Activated T-helper 1 cell treated with anti-CD3 and anti-CD28 coated beads, Interleukin-2, amount 50 U/mL, for 16 hours (primary cell): ENCODE measurements at places on chromosomes 3 and 15.

DNA sequence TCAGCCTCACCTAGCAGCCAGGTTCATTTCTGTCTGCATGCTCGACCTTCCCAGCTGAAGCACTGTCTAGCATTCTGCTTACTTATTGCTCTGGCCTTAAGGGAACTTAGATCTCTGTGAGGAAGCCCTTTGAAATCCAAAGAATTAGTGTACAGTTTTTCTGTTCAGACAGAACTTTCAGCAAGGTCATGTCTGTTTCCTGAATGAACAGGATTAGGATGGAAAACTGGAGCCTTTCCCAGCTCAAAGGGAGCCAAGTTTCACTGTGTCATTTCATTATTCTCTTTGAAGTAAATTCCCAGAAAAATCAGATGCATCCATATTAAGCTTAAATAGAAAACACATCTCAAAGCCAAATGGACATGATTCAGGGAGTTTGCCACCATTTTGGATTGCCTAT, 457.3 kb upstream of the KCNMB2 start:
- DNase-seq = no peak

GRCh38 chr3:150015901-150016300, 45.2 kb upstream of the PFN2 start:
- DNase-seq = no peak

DNA sequence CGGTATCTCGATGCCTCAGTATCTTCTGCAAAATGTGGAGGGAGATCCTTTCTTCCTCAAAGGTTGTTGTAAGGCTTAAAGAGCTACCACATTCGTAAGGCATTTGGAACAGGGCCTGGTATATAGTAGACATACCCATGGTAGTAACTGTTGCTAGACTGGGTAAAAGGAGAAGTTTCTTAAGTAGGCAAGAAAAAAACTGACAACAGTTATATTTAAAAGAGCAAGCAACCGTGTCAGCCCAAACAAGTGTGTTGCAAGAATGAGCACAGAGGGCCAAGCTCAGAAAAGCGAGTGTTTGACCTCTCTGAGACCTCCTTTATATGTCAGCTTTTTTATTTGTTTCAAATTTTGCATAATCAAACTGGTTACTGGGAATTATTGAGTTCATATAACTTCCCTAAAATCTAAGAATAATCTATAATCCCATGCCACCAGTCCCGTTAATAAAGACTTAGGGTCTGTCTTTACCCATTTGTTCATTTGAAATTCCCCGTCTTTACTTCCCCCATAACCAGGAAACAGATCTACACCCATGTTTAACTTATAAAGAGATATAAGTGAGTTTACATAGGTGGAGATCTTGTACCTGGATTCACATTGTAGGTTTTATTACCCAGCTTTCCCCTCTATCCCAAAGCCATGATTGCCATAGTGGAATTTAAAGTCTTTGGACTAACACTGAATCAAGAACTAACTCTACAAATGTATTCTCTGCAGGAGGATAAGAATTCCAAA, 7.3 kb downstream of the B3GNT5 start:
- no peak for DNase-seq

GRCh38 chr15:81789403-81789802, 256.4 kb downstream of the MEX3B start:
- DNase-seq = no peak

- no peak for DNase-seq
Observed at GRCh38 chr3:436053-436452, 239.5 kb downstream of the CHL1 start.

DNA sequence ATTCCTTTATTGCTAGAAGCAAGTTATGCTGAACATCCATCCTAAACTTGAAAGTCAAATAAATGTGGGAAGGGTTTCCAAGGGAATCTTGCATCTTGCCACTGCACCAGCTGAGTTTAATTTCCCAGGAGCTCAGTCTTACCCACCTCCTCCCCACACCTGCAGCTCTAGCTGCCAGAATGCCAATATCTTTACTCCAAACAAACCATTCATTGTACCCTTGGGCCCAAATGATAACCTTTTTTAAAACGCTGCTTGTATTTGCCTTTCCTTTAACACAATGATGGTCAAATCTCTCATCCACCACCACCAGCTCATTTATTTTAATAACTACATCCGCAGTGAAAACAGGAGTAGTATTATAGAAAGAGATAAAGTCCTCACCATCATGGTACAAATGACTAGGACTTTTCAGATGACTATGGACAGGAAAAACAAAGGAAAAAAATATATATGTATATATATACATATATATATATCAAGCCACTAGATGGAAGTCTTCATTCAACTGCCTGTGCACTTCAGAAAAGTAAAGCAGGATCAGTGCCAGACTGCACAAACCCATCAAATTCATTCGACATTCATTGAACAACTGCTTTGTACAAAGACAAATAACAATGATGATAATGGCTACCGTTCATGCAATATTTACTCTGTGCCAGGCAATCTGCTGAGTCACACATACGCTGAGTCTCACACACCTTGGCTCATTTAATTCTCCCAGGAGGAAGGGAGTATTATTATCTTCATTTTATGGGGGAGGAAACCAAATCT, 44.0 kb downstream of the BFSP2 start:
- DNase-seq = no peak

DNA sequence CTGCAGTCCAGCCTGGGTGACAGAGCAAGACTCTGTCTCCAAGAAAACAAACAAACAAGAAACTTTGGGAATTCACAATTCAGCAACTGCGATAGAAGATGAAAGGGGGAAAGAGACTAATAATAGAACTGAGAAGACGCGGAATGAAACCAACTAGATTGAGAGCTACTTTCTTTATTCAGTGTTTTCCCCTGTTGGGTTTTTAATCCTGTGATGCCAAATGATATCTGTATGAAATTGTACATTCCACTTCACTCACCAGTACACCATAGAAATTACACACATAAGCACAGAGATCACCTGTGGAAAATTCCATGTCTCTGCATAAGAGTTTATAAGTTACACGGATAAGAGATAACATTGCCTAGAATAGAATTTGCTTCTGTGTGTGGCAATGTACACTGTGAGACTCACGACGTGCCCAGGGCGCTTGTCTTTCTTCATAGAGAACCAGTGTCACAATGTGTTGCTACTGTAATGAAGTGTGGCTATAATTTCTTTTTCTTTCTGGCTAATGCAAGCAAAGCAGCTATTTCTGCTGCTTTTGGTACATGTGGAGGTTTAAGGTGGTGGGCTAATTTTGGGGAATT, 17.7 kb upstream of the CHST2 start:
- no peak for DNase-seq

GRCh38 chr3:57949785-57950615, 58.2 kb upstream of the FLNB start:
- DNase-seq = no peak

DNA sequence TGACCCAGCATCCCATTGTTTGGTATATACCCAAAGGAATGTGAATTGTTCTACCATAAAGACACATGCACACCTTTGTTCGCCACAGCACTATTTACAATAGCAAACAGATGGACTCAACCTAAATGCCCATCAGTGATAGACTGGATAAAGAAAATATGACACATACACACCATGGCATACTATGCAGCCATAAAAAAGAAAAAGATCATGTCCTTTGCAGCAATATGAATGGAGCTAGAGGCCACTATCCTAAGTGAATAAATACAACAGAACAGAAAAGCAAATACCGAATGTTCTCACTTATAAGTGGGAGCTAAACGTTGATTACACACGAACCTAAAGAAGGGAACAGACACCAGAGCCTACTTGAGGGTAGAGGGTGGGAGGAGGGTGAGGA, 11.4 kb upstream of the USF3 start:
- DNase-seq = no peak

GRCh38 chr3:16305111-16305541, 40.1 kb downstream of the OXNAD1 start:
- no peak for DNase-seq

DNA sequence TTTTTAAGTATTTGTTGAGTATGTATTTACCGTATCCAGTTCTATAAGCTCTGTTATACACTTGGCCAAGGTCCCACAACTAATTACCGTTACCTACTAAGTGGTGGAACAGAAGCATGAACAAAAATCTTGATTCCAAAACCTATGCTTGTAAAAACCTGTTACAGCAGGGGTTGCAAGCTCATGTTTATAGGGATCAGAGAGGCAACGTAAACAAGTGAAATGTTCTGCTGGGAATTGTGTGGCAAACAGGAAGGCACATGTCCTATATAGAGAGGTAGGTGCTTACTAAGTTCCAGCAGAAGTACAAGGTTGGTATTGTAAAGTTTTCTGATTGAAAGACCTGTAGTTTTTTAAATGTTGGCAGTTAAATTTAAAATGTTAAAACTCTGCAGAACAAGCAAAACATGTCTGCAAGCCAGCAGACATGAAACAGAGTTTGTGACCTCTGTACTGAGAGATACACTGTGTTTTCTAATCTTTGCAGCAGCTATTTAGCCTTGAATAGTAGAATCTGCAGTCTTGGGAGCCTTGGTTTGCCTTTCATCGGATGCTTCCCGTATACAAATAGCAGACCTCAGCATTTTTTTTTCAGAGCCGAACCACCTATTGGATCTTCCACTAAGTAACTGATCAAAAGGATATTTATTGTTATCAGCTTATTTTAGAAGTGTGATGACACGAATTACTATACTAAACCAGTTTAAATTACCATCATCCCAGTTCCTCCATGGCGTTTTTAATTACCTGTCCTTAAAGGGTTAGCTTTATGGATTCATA, 11.4 kb downstream of the IREB2 start:
- DNase-seq = no peak

GRCh38 chr15:99433757-99434450, 131.9 kb upstream of the MEF2A start:
- DNase-seq = no peak

- no peak for DNase-seq
Observed at GRCh38 chr15:77573802-77574201, 58.9 kb downstream of the LINGO1 start.

DNA sequence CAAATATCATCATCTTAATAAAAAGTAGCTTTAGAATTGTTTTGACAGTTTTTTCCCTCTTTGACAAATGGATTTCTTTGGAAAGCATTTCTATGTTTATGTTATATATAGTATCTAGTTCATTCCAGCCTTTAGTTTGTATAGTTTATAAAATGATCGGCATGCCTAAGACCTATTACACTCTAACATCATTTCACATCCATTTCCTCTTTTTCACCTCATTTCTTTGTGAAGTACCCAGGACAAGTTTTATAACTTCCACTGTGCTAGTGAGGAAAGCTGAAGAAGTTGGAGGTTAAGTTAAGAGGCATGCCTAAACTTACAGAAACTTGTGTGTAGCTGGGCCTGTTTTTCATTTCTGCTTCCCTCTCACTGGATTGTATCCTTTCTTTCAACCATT, 178.4 kb downstream of the TP63 start:
- DNase-seq = no peak

GRCh38 chr3:111976254-111976653, 2.6 kb upstream of the ABHD10 start:
- DNase-seq = no peak

DNA sequence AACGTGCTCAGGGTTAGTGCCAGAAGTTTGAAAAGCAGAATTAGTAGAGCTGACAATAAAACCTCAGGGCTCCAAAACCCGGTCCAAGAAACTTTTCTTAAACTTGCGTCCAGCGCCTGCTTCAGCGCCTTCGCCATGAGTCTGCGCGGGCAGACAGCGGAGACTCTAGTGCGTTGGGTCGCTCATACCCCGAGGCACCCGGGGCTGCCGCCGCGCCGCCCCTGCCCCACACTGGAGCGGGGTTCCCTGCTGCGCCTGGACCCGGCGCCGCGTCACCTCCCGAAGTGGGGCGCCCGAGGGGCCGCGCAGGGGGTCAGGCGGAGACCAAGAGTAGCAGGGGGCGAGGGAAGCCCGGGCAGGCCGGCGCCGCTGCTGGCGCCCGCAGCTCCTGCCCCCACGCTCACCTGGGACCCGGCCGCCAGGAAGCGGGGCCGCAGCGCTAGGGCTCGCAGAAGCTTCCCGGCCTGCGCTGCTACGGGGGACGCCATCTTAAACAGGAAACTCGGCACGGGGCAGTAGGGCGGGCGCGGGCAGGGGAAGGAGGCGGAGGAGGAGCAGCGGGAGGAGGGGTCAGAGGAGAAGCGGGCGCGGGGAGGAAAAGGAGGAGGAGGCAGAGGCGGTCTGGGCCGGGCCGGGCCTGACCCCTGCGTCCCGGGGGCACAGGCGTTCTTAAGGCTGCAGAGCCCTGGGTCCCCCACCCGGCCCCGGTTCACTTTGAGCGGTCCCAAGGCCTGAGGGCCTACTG, at the start of gene SUCLG2:
Gene SUCLG2 (minus strand): TSS at position 514 of the 745 bp plus-strand sequence. CDS start 26 bp downstream, at position 488.
- peak; percentile 70 for DNase-seq

GRCh38 chr15:89768071-89768500, 8.0 kb upstream of the MESP2 start:
- DNase-seq = no peak
